ENCODE measurements at places on chromosomes 7 and 10.

GRCh38 chr10:121112579-121113384, 261.6 kb downstream of the WDR11 start:
- no peak for DNase-seq

- DNase-seq = no peak
These were observed 504.6 kb downstream of the SORCS3 start for GRCh38 chr10:105145711-105146110.

DNA sequence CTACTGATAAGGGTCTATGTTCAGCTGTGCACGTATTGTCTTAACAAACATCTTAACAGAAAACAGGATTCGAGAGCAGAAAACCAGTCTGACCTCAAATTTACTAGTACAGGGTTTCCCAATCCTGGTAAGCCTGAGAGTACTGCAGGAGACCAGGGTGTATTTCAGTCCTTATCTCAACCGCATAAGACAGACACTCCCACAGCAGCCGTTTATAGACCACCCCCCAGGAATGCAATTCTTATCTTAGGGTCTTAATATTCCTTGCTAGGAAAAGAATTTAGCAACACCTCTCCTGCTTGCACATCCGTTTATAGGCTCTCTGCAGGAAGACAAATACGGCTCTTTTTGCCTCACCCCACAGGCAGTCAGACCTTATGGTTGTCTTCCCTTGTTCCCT, 277.3 kb downstream of the SDK1 start:
- peak; percentile 33 for DNase-seq

GRCh38 chr7:127514499-127514898, 70.9 kb downstream of the GCC1 start:
- peak; percentile 38 for DNase-seq

DNA sequence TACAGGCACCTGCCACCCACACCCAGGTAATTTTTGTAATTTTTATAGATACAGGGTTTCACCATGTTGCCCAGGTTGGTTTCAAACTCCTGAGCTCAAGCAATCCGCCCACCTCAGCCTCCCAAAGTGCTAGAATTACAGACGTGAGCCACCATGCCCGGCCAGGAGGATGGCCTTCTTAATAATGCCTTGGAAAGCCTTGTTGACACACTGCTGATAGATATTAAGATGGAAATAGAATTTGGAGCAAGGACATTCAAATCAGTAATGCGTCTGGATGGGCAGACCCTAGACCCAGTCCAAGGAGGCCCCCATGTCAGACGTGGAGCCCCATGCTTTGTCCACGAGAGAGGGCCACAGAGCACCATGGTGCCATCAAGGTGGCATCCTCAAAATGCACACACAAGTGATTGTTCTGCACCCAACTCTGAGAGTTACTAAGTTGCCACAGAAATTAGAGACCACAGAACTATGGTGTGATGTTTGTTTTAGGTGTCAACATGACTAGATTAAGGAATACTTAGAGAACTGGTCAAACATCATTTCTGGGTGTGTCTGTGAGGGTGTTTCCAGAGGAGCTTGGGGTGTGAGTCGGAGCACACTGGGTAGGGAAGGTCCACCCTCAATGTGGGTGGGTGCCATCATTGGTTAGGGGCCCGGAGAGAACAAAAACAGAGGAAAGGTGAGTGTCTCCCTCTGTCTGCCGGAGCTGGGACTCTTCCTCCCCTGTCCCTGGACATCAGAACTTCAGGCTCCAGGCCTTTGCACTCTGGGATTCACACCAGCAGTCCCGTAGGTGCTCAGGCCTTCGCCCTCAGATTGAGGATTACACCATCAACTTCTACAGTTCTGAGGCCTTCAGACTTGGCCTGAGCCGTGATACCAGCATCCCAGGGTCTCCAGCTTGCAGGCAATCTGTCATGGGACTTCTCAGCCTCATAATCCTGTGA, 34.5 kb downstream of the EBF3 start:
- no peak for DNase-seq

DNA sequence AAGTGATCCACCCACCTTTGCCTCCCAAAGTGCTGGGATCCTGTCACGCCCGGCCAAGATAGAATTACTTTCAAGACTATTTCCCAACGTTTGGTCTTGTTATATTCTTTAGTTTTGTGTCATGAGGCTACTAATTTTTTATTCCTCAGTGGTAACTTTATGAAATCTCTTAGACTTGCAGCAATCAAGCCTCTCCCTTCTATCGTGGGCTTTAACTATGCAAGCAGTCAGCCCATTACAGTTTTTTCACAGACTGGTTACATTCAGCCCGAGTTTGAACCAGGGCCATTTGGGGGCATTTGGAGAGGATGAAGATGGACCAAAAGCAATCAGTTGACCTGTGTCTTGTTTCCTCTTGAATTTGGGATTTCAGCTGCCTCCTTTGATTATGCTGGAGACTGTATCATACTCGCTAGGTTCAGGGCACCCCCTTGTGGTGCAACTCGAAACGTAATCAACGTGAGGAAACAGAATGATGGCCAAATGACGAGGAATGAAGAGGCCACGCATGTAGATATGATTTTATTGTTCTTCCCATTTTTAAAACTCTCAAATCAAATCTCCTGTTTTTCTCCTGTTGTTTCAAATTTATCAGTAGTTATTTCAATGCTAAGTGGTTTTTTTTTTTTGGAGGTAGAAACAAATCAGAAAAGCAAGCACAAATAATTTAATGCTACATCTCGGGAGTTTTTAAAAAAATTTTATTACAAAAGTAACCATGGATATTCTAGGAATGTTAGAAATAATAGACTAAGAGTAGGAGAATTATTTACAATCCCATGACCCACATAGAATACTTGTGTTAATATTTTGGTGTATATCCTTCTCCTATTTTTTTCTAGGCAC, 151.6 kb downstream of the KIAA1217 start:
- DNase-seq = peak; percentile 16

GRCh38 chr7:111045449-111045848, 45.5 kb upstream of the LRRN3 start:
- no peak for DNase-seq

GRCh38 chr7:107951896-107952295, 51.1 kb downstream of the LAMB1 start:
- DNase-seq = no peak

- peak; percentile 31 for DNase-seq
These were observed 519 bp downstream of the ITGB8 start for GRCh38 chr7:20330928-20331909.

GRCh38 chr10:69327463-69328379, 49.4 kb downstream of the HK1 start:
- no peak for DNase-seq

DNA sequence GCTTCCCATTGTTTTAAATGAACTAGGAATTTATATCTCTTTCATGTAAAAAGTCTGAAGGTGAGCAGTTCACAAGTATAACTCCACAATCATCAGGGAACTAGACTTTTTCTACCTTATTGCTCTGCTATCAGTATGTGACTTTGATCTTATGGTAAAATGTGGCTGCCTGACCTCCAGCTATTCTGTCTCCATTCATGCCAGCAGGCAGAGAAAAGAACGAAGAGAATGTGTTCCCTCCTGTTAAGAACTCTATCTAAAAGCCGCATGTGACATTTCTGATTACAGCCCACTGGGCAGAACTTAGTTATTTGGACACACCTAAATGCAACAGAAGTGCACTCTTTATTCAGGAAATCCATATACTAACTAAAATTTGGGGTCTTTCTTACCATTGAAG, 102.8 kb upstream of the MBL2 start:
- no peak for DNase-seq

GRCh38 chr7:27097686-27098577, 2.1 kb upstream of the HOXA1 start:
- DNase-seq = no peak

DNA sequence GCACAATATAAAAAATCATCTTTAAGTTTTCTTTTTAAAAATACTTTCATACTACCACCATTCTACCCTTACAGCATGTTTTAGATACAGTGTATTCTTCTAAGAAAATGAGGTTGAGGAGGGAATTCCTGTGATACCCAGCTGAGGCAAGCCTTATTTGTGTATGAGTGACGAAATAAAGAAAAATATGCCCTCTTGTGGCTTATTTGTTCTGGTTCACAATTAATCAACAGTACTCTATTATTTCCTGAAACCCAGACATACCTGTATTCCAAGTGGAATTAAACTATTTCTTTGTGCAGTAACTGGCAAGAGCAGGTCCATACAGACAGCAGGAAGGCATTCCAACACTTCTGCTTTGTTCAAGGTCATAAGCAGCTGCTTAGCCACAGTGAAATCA, 4.5 kb upstream of the SEMA3D start:
- peak; percentile 4 for DNase-seq

DNA sequence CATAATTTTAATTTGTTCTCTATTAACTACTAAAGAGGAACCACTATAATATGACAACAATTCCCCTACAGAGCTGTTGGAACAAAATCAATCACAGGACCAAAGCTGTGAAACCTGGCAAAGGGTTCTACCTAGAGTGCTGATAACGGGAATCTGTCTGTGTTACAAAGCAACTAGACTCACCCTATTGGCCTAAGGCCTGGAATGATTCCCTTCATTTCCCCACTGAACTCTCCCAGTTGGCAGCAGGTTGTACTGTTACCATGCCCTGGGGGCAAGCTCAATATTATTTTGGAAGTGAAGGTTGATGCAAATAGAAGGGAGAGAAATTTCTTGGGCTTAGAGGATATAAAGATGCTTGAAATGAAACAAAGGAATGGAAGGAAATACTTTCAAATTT, 81.8 kb downstream of the SEMA3A start:
- no peak for DNase-seq

- DNase-seq = no peak
These were observed 142.1 kb downstream of the CAMK1D start for GRCh38 chr10:12491491-12491890.

GRCh38 chr7:23486002-23486773, 15.9 kb upstream of the IGF2BP3 start:
- DNase-seq = no peak

DNA sequence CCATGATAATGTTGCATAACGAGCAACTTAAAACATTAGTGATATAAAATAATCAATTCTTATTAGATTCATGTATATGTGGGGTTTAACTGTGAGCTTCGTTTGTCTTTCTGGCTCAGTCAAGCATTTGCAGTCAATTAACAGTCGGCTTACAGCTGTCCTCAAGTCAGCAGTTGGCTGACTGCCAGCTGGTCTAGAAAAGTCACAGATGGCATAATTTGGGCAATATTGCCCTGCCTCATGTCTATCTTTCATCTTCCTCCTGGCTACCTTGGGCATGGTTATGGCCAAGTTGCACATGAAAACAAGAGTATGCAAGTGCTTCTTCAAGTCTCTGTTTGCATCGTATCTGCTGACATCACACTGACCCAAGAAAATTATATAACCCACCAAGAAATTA, 186.1 kb upstream of the ZWINT start:
- DNase-seq = peak; percentile 62

- peak; percentile 96 for DNase-seq
These were observed 16.2 kb upstream of the BLNK start for GRCh38 chr10:96287392-96288105.

DNA sequence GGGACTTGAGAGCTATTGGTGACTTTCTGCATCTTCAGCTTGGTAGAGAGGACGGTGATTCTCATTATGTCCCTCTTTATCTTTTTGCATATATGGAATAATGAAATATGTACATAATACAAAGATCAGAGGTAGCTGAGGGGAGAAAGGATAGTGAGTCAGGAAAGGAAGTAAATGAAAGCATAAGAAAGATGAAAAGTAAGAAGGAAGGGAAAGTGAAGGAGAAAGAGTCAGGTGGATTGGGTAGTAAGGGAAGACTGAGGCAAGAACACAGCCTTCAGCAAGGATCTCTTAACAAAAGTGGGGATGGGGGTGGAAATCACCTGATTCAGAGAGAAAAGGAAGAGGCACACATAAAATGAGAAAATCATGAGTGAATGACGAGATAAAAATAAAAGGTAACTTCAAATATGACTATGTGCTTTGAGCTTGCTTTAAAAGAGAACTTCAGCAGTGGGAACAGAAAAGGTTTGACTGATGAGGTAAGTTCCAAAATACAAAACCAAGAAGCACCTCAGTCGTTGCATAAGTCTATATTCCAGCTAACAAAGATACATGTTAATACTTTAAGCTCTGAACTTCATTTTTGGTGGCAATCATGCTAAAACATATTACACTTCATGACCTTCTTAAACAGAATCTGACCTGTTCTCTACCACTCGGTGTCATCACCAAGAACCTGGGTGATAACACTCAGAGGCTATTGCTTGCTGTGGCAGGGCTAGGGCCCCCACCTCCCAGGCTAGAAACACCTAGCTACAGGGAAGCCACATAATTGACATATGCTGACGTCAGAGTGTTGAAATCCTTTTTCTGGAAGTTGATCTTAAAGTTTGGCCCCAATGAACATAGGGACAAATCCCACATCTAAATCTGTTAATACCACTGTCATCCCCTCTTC, 32.9 kb downstream of the NRCAM start:
- DNase-seq = no peak

GRCh38 chr7:20114468-20114867, 102.7 kb downstream of the MACC1 start:
- DNase-seq = peak; percentile 74

- DNase-seq = no peak
These were observed 112.5 kb downstream of the RALA start for GRCh38 chr7:39735903-39736302.

DNA sequence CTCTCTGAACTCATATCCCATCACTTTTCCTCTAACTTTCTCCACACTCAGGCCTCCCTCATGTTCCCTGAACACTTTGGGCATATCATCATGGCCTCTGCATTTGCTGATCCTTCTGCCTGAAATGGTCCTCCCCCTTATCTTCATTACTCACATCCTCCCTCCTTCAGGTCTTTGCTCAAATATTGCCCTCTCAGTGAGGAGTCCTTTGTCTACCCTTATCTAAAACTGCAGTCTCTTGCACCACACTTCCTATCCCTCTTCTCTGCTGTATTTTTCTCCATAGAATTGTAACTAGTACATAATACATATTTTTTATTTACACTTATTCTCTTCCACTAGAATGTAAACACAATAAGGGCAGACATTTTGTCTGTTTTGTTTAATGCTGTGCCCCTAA, 41.7 kb downstream of the DNAJC1 start:
- DNase-seq = no peak

DNA sequence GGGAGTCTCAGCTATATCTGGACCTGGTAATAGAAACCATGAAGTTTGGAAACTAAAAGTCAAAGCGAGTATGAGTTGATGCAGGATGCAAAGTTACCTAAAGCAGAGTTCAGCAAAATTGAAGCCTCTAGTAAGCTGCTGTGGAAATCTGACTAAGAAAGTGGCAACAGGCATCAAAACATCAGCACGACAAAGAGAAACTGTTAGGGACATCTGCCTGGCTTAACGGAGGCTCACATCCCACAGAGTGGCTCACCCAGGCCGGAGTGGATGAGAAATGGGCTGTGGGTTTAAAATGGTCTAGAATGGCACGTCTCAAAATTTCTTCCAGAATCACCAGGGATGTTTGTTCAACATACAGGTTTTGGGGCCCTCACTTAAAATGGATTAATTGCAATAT, 164.1 kb upstream of the NPY start:
- no peak for DNase-seq

GRCh38 chr7:50475340-50475739, 25.2 kb upstream of the FIGNL1 start:
- DNase-seq = no peak

- no peak for DNase-seq
These were observed 11.2 kb upstream of the C10orf71 start for GRCh38 chr10:49287689-49288340.

- no peak for DNase-seq
These were observed 448.5 kb downstream of the KCNMA1 start for GRCh38 chr10:77189075-77189474.

- no peak for DNase-seq
These were observed 53.5 kb upstream of the ARHGAP21 start for GRCh38 chr10:24777196-24777595.

GRCh38 chr7:151232917-151233701, 826 bp downstream of the CHPF2 start:
- peak; percentile 32 for DNase-seq
